ENCODE measurements at places on chromosomes 3 and 15. TPM values are rescaled to one million over a fixed set of nuclear protein-coding genes. Genes with fewer than 3 reads are reported as not detected.

DNA sequence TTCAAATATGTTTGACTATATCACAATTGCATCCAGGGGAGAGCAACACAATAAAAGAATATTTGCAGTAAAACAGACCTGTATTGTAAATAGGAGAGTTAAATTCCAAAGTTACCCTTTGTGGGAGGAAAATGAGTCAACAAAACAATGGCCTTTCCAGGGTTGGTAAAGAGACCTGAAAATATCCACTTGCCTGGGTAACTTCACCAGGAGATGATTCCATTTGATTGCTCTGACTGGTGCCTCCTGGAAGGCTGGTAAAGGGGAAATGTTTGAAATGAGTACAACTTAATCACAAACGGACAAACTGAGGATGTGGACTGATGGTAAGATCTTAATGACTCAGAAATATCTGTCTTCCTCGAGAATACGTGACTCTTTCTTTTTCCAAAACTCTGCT lies 43.6 kb upstream of the SRGAP3 start:
- no peak for DNase-seq

The ARGFX gene
- total RNA-seq = not detected

- DNase-seq = no peak
These were observed 10.3 kb upstream of the MCF2L2 start for GRCh38 chr3:183438735-183439134.

The CMTM8 gene
- total RNA-seq = 0.41 TPM

- DNase-seq = no peak
These were observed 29.7 kb downstream of the CYP11A1 start for GRCh38 chr15:74337607-74338211.

DNA sequence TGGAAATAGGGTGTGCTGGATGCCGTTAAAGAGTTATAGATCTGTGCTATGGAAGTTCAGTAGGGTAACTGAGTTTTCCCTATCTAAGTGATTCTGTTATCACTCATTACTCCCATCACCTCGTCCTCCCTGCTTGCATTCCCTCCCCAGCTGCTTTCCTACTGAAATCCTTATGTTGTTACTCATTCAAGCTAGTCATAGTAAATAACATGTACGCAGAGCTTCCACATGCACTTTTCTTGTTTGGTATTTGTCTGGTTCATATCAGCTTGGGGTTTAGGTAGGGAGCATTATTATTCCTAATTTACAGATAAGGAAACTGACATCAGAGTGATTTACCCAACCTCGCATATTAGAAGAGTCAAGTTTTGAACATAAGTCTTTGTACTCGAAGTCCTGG lies 135.1 kb downstream of the HCN4 start:
- no peak for DNase-seq

DNA sequence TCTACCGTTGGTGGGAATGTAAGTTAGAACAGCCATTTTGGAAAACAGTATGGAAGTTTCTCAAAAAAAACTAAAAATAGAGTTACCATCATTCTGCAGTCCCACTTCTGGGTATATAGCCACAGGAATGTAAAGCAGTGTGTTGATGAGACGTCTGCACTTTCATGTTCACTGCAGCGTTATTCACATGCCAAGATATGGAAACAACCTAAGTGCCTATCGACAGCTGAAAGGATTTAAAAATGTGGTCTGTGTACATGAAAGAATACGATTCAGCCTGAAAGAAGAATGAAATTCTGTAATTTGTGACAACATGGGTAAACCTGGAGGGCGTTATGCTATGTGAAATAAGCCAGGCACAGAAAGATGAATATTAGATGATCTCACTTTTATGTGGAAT lies 157.7 kb downstream of the THSD4 start:
- no peak for DNase-seq

The CDHR4 gene
- not detected for total RNA-seq

- no peak for DNase-seq
These were observed 3.0 kb downstream of the TEX264 start for GRCh38 chr3:51673802-51674654.

The KIF7 gene
- total RNA-seq = 4.9 TPM

- no peak for DNase-seq
These were observed 26.4 kb downstream of the RSL24D1 start for GRCh38 chr15:55170361-55170760.

The RLBP1 gene
- total RNA-seq = 3.3 TPM

The SH2D7 gene
- not detected for total RNA-seq

GRCh38 chr15:34606545-34606944 lies 23.1 kb upstream of the GOLGA8B start:
- DNase-seq = no peak

The ONECUT1 gene
- not detected for total RNA-seq

- no peak for DNase-seq
These were observed 651.9 kb downstream of the NLGN1 start for GRCh38 chr3:174049472-174049871.

- DNase-seq = peak; percentile 60
These were observed 102.2 kb downstream of the DGKG start for GRCh38 chr3:186259612-186260383.

GRCh38 chr3:24202071-24202470 lies 257.0 kb downstream of the NR1D2 start:
- DNase-seq = no peak

The RAP2B gene
- total RNA-seq = 42.8 TPM

GRCh38 chr3:187104342-187104741 lies 35.0 kb downstream of the RPL39L start:
- DNase-seq = no peak

DNA sequence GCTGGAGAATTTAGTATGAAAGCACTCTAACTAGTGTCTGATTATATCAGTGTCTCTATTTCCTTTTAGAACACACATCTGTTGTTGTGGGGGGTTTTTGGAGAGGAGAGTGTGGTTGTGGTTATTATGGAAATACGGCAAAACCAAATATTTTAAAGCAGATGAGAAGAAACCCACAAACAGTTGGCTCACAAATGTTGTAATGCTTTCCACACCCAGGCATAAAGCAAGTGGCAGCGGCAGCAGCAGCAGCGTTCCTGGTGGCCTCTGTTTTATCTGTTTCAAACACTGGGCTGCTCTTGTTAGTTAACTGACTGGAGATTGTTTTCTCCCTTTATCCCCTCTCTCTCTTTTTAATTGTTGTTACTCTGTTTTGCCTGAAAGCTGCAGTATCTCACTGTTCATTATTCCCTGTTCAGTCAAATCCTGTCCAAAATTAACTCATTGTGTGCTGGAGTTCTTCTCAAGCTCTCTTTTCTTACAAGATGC lies 1045.5 kb upstream of the NR2F2 start:
- no peak for DNase-seq

- no peak for DNase-seq
These were observed 11.6 kb downstream of the H1-8 start for GRCh38 chr3:129554356-129555152.

The SLC6A11 gene
- 27.3 TPM for total RNA-seq

The ROPN1B gene
- 2.0 TPM for total RNA-seq

The EIF3J gene
- 63.6 TPM for total RNA-seq

GRCh38 chr3:45486136-45486535 lies 97.8 kb downstream of the LARS2 start:
- no peak for DNase-seq

GRCh38 chr3:195893516-195893915 lies 14.8 kb downstream of the TNK2 start:
- DNase-seq = no peak

DNA sequence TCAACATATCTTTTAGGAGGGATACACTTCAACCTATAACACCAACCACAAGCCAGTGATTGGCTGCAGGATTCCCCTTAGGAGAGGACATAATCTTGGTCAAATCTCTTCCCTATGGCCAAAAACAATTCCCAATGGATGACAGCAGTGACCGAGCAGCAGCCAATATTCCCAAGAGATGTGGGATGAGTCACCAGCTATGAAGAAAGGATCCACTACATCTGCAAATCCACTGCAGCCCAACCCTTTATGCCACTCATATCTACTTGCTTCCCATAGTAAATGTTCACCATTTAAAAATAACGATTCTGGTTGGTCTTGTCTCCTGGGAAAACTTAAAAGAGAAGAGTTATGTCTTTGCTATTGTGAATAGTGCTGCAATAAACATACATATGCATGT lies 4.5 kb upstream of the IQCF5 start:
- no peak for DNase-seq

DNA sequence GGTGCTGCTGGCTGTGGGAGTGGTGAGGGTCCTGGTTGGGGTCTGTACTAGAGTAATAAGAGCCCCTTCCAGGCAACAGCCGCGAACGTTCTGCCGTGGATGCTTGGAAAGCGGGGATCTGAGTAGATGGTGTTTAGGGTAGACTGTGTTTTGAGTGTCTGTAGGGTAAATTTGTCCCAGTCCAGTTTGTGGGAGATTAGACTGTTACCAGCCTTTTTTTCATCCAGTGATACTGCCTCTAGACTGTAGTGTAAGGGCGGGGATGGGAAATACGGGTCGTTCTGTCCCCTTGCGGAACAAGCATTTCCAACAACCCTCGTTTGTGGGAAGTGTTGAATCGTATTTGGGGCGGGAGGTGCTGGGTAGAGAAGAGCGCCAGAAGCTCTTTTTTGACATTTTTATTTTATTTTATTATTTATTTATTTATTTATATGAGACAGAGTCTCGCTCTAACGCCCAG lies 424 bp downstream of the HAUS2 start:
- peak; percentile 25 for DNase-seq

DNA sequence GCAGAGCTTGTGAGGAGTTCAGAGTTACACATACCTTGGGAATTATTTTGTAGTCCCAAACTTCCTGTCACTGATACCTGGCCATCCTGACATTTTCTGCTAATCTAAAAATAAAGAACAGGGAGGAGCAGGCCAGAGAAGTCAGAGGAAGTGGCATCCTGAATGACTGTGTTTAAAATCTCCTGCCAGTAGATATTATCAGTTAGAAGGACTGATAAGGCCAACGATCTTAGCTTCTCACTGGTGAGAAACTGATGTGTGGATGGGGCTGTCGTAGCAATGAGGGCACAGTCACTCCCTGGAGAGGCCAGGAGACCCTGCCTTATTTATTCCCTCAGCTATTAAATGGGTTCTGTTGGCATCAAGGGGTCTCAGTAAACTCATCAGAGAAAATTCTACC lies 115.1 kb downstream of the DGKG start:
- DNase-seq = no peak

DNA sequence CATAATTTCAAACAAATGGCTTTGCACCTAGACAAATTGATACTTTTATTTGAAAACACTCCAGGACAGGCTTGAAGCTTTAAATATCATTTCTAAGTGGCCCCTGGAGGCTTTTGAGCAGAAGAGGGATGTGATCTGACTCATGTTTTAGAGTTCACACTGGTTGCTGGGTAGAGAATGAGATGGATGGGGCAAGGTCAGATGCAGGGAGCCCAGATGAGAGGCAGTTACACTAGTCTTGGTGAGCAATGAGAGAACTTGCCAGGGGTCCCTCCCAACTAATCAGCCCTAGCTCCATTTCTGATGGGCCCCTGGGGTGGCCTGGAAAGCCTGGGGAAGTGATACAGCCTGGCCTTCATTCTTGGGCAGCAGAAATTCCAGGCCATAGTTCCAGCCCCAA lies 190.4 kb downstream of the MEGF11 start:
- DNase-seq = no peak

- peak; percentile 28 for DNase-seq
These were observed 951 bp downstream of the POMGNT2 start for GRCh38 chr3:43104660-43105595.

- no peak for DNase-seq
These were observed 140.5 kb upstream of the CADPS start for GRCh38 chr3:63015614-63016309.

- no peak for DNase-seq
These were observed 3.0 kb downstream of the DUOXA1 start for GRCh38 chr15:45126535-45127158.

All from frontal cortex (tissue), 4 donors.